Cardiac fibroblast (primary cell): ENCODE measurements at places on chromosomes 2 and 18.

GRCh38 chr2:103656558-103656957 is 894.7 kb downstream of the TMEM182 start:
- DNase-seq, result no peak

GRCh38 chr18:10343778-10344177 is 110.7 kb upstream of the APCDD1 start:
- DNase-seq, result no peak

DNA sequence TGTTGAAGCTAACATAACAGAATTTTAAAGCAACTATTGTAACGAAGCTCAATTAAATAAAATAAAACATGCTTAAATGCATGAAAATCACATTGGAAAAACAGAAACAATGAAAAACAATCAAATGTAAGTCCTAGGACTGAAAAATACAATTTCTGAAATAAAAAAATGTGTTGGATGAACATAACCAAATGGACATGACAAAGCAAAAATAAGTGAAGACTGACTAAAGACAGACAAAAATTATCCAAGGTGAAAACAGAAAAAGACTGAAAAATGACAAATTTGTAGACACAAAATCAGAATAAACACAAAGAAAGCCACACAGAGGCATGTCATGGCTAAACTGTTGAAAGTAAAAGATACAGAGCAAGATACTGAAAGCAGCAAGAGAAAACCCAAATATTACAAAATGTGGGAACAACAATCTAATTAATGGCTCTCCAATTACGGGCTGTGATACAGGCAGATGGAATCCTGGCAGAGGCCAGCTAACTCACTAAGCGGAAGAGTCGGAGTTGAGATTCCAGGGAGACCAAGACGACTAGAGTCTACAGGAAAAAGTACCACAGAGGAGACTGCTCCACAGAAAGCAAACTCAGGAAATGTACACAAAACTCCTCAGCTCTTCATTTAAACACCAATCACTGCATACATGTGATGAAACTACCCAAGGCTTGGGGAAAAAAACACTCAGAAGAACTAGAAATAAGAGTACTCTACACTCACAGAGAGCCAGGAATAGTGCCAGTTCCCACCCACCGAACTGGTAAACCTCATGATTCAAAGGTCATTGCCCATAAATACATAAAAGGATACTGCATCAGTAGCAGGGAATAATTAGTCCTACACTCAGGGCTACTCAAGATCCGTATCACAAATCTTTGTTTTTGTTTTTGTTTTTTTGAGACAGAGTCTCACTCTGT is 83.6 kb downstream of the ATAD2B start:
- peak; percentile 22 for DNase-seq

DNA sequence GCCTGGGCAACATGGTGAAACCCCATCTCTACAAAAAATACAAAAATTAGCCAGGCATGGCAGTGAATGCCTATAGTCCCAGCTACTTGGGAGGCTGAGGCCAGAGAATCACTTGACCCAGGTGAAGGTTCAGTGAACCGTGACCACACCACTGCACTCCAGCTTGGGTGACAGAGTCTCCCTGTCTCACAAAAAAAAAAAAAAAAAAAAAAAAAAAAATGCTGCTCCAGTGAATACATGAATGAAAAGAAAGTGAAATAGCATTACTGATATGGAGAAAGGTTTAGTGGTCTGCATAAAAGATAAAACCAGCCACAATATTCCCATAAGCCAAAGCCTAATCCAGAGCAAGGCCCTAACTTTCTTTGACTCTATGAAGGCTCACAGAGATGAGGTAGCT is 44.5 kb downstream of the METTL8 start:
- no peak for DNase-seq

GRCh38 chr2:193973781-193974180 is 1683.2 kb upstream of the SLC39A10 start:
- no peak for DNase-seq

DNA sequence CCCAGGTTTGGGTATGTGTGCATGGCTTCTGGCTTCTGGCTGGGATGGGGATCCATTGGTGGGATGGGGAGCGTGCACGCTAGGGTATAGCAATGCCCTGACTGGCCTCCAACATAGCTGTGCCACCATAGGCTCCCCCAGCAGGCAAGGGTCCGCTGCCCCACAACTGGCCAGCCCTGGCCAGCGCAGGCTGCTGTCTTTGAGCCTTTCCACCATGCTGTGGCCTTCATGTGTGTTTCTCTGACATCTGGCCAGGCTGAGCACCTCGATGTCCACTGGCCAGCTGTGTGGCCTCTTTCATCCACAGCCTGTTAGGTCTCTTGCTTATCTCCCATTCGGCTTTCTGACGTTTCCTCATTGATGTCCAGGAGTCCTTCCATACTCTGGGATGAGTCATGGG is 231.3 kb downstream of the NDUFA10 start:
- no peak for DNase-seq

- peak; percentile 86 for DNase-seq
Measured at GRCh38 chr2:162075689-162076132, 1.7 kb upstream of the DPP4 start.

DNA sequence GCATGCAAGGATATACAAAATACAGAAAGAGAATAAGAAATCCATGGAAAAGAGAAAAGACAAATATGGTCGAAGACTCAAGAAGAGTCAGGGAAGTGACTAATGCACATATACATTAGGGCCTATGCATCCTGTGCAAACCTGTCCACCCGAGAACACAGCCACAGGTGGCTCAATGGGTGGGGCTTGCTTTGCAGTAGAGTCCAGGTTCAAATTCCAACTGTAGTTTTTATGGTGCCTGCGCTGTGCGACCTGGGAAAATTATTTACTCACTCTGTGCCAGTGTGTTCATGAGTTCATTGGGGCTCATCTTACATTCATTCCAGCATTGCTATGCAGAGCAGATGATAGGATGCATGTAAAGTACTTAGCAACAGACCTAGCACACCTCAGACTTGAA is 244.7 kb downstream of the CTNNA2 start:
- no peak for DNase-seq

- peak; percentile 79 for DNase-seq
Measured at GRCh38 chr2:150601280-150602038, 114.0 kb upstream of the RND3 start.

DNA sequence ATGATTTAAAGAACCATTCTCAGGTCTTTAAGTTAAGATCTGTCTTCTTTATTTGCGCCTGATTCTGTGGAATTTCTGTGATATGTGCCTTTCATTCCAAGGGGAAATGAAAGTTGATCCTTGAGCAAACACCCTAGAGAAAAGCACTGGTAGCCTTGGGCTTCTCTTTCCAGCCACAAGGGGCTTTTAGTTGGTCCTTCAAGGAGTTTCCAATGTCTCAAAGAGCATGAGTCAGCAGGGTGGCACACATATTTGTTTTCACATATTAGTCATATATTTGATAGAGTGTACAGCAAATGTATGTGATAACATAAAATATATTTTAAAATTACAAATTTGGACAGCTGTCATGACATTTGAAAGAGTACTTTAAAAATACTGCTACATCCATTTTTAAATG is 339.5 kb downstream of the TXNL1 start:
- DNase-seq, result peak; percentile 46

- no peak for DNase-seq
Measured at GRCh38 chr2:226466589-226466988, 333.0 kb downstream of the IRS1 start.

DNA sequence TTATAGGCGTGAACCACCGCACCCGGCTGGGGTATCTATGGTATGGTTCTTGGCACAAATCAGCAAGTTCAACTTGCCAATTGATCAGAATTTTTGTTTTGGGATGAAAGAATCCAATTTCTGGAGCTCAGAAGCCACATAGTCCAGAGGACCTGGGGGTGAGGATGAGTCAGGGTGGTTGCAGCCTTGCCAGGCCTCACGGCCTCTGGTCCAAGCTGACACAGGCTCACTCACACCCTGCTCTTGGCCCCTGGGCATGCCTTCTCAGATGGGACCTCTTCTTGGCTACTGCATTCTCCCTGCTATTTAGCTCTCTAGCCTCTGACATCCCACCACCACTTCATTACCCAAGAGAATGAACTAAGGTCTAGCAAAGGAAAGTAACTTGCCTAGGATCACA is 16.3 kb downstream of the CAPG start:
- DNase-seq, result peak; percentile 11

GRCh38 chr2:217192366-217192765 is 332.5 kb upstream of the TNP1 start:
- DNase-seq, result no peak

- no peak for DNase-seq
Measured at GRCh38 chr2:96928277-96928781, 58.1 kb downstream of the FAM178B start.

GRCh38 chr2:199991691-199992090 is 36.3 kb downstream of the MAIP1 start:
- no peak for DNase-seq

- peak; percentile 88 for DNase-seq
Measured at GRCh38 chr2:152499896-152500735, 165.1 kb downstream of the FMNL2 start.

GRCh38 chr2:239949537-239949936 is 75.6 kb downstream of the NDUFA10 start:
- DNase-seq, result no peak

GRCh38 chr2:57429831-57430230 is 616.8 kb upstream of the VRK2 start:
- no peak for DNase-seq

DNA sequence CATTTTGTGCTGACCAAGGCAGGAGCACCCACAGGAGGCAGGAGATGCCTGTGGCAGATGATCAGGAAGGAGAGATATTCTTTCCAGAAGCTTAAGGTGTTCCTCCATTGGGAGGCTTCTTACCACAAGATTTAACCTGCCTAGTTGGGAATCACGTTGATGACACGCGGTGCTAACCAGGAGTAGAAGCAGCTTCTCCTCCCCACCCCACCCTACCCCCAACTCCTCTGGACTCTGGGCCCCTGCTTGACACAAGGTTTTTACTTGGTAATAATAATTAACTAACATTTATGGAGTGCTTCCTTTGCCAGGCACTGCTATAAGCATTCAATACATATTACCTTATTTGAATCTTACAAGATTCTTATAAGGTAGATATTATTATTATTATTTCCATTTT is 62.5 kb upstream of the PAPOLG start:
- no peak for DNase-seq
